ENCODE measurements at places on chromosomes 7 and 10.

DNA sequence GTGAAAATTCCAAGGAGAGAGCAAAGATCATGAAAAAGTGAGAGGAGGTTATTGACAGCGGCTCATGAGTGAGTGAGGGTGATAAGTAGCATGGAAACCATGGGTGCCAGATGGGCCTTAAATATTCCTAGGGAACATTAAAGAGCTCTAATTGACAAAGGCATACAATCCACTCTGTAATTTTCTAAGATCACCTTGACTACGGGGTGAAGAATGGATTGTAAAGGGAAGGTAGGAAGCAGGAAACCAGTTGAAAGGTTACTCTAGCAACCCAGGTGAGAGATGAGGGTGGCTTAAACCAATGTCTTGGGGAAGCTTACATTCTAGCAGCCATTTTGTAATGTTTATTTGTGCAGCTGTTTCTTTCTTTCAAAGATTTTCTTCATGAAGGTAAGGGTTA lies 75.7 kb downstream of the RSU1 start:
- DNase-seq = no peak

DNA sequence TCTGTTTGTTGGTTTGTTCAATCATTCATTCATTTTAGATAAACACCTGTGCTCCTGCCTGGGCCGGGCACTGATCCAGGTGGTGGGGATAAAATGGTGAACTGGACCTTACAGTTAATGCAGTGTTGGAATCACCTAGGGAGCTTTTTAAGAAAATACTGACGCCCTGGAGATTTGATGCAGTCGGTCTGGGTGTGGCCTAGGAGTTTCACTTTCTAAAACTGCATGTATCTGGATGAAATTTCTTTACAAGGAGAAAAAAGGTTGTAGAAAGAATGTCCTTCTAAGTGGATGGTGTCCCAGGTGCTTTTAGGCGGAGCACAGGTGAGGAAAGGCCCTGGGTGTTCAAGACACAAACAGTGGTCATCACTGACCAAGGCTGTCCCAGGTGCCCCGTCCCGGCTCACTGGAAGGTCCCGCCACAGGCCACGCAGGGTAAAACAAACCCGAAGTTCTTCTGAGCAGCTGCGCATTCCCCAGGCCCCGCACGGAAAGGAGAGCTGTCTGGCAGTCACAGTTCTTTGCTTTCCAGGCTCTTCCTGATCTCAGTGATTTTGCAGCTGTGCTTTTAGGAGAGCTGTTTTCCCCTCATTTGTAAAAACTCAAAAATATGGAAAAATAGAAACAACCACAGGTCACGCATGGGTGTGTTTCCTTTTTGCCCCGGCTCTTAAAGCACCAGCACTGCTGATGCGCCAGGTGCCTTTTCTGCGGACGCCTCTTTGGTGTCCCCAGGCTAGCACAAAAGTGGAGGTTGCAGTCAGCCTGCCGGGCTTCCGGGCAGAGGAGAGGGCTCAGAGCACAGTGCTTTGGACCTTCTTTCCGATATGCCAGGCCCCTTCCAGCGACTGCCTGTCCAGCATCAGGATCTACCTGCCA lies 161.9 kb downstream of the GRK5 start:
- DNase-seq = no peak

DNA sequence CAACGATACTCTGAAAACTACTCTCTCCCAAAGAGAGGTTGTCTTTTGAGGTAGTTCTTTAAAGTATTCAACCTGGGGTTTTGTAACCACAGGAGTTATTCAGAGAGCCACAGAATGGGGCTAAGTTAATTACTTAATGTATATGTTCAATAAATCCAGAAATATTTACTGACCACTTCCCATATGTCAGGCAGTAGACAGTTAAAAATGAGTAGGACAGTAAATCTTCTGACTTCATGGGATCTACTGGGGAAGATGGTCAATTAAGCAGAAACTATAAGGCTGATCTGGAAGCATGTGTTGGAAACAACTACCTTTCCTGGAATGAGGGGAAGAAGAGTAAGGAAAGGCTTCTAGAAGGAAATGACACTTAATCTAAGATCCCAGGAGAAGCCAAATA lies 167.7 kb downstream of the MAGI2 start:
- DNase-seq = no peak

DNA sequence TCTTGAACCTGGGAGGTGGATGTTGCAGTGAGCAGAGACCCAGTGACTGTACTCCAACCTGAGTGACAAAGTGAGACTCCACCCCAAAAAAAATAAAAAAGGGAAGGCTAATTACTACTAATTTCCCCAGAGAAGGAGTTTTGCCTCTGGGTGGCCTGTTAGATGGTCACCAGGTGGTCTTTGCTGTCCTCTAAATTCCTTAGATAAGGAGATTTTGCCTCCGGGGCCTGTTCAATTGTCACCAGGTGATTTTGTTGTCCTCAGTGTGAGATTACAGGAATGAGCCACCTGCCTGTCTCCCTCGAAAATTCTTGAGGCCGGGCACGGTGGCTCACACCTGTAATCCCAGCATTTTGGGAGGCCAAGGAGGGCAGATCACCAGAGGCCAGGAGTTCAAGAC lies 24.4 kb upstream of the ZMIZ2 start:
- no peak for DNase-seq

- no peak for DNase-seq
These were observed 116.9 kb downstream of the CDCA7L start for GRCh38 chr7:21828841-21829240.

DNA sequence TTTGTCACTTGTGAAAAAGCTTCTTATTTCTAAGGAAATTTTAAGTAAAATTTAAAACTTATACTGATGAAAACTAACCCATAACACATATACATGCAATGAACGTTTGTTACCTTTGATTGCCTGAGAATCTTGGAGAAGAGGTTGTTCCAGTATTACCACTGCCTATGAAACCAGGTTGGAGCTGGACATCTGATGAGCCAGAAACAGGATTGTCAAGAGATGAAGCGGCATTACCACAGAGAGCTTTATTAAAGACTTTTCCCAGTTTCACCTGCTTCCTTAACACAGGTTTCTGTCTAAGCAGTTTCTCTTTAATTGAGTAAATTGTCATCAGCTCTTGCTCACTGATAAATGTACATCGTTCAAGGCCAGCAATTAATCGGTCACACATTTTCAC lies 9.0 kb upstream of the KIF20B start:
- DNase-seq = no peak

- no peak for DNase-seq
These were observed at the start of gene WDR86 for GRCh38 chr7:151409667-151410404. WDR86 (minus strand) TSS chr7:151410038; CDS start chr7:151409589, 449 bp downstream.

DNA sequence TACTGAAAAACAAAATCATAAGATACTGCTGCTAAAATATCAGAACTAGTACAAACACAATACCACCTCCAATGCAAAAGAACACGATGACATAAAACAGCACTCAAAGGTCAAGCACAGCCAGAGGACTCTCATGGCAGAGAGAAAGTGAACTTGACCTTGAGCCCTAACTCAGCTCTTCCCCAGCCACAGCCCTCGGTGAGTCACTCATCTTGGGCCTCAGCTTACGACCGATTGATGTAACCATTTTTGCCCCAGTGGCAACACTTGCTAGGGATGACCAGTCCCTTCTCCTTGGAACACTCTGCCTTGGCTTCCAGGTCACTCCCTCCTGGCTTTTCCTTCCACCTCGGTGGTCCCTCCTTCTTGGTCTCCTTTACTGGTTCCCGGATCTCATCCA lies 77.8 kb downstream of the JAZF1 start:
- no peak for DNase-seq

GRCh38 chr7:156777364-156778069 lies 115.5 kb downstream of the LMBR1 start:
- no peak for DNase-seq

GRCh38 chr7:91083855-91084644 lies 180.2 kb upstream of the FZD1 start:
- DNase-seq = no peak

DNA sequence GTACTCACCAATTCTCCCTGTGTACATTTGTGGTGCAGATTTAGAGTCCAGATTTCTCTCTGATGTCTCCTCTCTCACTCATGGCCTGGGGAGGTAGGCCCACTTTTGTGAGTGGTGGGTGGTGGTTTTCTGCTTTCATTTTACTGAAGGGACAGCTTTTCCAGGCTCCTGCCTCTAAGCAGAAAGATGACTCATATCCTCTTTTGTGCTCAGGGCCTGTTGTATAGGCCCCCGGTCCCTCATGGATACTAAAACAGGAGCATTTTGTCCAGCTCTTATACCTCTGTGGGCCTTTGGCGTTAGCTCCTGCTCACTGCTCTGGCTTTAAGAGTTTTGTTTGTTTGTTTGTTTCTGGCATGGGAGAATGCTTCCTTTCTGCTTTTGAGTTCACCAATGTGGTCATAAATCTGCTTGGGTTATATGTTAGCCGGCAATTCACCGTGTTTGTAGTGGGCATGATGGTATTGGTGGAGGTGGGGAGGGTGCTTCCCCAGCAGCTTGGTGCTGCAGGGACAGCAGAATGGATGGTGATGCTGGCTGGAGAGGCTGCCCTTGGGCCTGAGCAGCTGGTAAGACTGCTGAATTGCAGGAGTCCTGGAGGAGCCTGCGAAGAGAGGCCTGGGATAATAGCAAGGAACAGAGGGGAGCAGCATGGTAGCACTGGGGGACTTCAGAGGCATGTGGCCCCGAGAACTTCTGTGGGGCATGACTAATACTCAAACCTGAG lies 468.7 kb downstream of the RPS24 start:
- DNase-seq = no peak

GRCh38 chr7:124152859-124153692 lies 120.2 kb upstream of the TMEM229A start:
- DNase-seq = no peak

- no peak for DNase-seq
These were observed 15.6 kb downstream of the ASB4 start for GRCh38 chr7:95501261-95501832.
